ENCODE measurements at places on chromosomes 3 and 15.

GRCh38 chr3:79203144-79203519, 564.7 kb downstream of the ROBO1 start:
- DNase-seq = no peak

- no peak for DNase-seq
Observed at GRCh38 chr15:68644083-68644904, 65.5 kb downstream of the CORO2B start.

DNA sequence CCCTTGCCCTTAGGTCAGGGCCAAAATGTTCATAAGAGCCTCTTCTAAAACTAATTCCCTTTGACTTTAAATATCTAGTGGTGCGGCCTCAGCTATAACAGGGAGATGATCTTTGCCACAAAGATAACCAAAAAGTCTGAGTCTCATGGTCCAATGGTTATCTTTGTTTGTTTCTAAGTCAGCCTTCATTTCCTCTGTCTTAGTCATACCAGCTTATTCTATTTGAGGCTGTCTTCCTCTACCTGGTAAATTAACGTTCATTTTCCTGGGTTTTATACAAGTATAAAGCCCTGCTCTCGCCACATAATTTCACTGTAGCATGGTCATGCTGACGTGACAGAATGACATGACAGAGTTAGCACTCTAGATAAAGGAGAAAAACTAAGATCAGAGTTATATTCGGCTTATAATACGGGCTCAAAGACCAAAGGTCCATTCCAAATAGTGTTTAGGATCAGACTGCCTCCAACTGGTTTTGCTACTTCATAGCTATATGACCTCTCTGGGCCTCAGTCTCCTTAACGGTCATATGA, 18.4 kb downstream of the ZNF860 start:
- no peak for DNase-seq

DNA sequence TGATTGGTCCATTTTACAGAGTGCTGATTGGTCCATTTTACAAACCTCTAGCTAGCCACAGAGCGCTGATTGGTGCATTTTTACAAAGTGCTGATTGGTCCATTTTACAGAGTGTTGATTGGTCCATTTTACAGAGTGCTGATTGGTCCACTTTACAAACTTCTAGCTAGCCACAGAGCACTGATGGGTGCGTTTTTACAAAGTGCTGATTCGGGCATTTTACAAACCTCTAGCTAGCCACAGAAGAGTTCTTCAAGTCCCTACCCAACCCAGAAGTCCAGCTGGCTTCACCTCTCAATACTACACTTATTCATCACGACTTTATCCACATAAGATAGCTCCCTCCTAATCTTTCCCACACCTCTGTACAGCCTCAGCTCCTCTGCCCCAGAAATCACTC, 899.8 kb downstream of the TUSC7 start:
- no peak for DNase-seq

DNA sequence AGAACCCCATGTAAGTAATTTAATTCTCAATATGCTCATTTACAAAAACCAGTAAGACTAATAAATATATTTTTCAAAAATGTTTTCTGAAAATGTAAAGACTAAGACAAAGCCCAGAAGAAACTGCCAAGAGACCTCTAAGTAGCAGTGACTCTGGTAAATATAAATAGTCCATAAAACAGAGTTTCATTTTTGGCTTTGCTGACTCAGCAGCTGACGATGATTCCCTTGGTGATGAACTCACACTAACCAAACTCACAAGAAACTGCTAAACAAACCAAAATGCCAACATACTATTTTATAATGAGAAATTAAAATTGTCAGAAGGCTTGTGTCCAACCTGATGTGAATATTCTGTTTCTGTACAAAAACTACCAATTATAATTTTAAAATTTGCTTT, 31.5 kb upstream of the IMPG2 start:
- DNase-seq = no peak

- no peak for DNase-seq
Observed at GRCh38 chr3:40940651-40941050, 258.7 kb upstream of the CTNNB1 start.

- DNase-seq = no peak
Observed at GRCh38 chr15:71384501-71384900, 269.2 kb downstream of the THSD4 start.
